ENCODE measurements at places on chromosomes 11 and 22. TPM values are rescaled to one million over a fixed set of nuclear protein-coding genes. Genes with fewer than 3 reads are reported as not detected.

- DNase-seq: no peak
These were observed 292.6 kb downstream of the SWAP70 start for GRCh38 chr11:9956483-9956882.

DNA sequence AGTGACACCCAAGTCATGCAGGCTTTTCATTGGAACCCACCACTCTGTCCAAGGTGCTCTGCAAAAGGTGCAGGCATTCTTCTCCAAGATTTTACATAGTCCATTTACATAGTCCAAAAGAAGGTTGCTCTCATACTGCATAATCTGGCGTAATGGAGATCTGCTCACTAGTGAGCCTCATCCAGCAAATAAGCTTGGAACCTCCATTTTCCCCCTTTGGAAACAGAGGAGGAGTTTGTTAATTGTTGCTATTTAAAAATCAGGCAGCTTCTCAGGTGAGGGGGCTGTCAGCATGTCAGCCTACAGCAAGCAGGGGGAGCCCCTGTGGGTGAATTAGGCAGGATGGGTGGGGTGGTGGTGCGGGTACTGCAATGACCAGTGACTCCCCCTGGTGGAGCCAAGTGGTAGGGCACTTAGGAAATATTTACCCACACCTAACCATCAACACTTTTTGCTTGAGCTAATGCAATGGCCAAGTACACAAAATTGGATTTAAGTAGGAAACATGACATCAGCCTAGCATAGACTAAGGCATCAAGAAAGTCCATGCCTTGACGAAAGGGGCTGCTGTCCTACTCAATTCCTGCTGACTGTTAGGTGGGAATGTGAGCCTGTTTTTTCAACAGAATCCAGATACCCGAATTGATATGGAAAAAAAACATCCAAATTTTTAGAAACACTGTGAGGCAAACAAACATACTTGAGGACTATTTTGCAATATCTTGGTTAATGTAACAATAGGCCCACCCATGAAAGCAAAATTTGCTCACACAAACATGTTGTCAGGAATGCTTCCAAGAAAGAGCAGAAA lies 64.5 kb downstream of the AMBRA1 start:
- peak; percentile 40 for DNase-seq

GRCh38 chr11:132111838-132112237 lies 741.4 kb downstream of the NTM start:
- peak; percentile 74 for DNase-seq

GRCh38 chr11:65780770-65781151 lies at the start of gene AP5B1:
Gene AP5B1, minus strand, starts transcription at chr11:65780976. Its CDS starts 385 bp downstream, at chr11:65780591.
- no peak for DNase-seq

DNA sequence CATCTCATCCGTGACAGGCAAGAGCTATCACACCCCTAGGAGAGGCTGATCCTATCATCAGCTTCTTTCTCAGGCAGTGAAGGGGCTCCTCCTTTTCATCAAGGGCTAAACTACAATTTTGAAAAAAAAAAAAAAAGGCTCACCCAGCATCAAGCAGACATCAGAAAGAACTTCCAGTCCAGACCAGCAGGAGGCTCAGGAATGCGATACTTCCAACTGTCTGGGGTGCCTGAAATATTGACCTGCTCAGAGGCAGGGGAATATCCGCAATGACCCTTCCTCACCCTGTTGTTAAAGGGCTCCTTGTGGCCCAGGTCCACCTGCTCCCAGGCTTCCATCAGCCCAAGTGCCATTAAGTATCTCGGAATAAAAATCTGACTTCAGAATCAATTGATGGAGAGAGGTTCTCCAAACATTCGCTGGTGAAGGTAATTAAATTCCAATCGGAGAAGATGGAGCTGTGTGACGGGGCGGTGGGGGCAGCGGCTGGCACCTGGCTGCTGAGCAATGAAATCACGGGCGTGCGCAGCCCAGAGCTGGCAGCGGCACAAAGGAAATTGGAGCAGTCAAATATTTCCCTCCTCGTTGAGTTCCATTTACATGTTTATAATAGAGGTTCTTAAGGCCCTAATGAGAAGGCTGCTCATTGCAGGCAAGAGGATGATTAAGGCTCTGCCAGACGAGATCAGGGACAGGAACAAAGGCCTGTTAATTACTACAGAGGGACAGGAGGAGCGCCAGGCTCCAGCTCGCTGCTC lies 69.0 kb upstream of the THY1 start:
- no peak for DNase-seq

DNA sequence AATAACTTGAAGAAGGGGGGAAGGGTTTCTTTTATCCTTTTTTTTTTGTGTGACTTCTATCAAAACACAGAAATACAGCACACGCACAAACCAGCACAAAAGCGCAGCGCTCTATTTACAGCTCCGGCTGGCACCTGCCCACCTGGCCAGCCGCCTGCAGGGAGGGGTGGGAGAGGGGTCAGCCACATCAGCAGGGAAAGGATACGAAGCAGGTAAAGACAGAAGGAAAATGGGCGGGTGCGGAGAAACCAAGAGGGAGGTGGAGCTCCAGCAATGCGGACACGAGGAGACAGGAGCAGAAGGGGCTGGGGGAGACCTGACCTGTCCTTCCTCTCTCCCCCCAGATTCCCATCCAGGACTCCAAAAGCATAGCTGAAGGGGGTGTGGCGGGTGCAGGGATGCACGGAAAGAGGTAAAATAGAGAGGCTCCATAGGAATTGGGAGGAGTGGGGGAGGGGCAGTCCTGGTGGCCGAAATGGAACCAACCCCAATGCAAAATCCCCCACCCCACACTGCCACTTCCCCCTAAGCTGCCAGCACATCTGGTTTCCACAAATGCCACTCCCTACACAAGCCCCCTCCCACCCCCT lies 14.1 kb downstream of the CXCR5 start:
- no peak for DNase-seq

- peak; percentile 6 for DNase-seq
These were observed 171.9 kb upstream of the MPPED2 start for GRCh38 chr11:30758012-30758411.

GRCh38 chr22:33209930-33210784 lies 152.0 kb upstream of the SYN3 start:
- DNase-seq: peak; percentile 15

Gene KCNQ1OT1
- total RNA-seq: 0.35 TPM

Gene TSGA10IP
- total RNA-seq: not detected

Gene PARVA
- 54.5 TPM for total RNA-seq

Gene MUC5AC
- total RNA-seq: not detected

Gene LAYN
- total RNA-seq: 61.1 TPM

Data from renal cortical epithelial cell (primary cell).